ENCODE measurements at places on chromosomes 3 and 15.
A peak's percentile ranks its signal among the peaks of the same experiment; 100 is the strongest.

DNA sequence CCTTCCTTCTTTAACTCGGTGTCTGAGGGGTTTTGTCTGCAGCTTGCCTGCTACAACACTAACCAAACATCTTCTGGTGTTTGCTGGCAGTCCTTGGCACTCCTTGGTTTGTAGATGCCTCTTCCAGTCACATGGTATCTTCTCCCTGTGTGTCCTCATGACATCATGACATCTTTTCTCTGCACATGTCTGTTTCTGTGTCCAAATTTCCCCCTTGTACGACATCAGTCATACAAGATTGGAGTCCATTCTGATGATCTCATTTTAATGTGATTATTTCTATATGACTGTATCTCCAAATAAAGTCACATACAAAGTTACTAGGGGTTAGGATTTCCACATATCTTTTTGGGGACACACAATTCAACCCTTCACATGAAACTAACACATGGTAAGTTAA, 152.3 kb upstream of the LRRN1 start:
- no peak for DNase-seq

GRCh38 chr3:15310491-15311370, 21.7 kb downstream of the SH3BP5 start:
- peak; percentile 11 for DNase-seq

GRCh38 chr3:28012830-28013229, 228.6 kb upstream of the CMC1 start:
- DNase-seq = no peak

DNA sequence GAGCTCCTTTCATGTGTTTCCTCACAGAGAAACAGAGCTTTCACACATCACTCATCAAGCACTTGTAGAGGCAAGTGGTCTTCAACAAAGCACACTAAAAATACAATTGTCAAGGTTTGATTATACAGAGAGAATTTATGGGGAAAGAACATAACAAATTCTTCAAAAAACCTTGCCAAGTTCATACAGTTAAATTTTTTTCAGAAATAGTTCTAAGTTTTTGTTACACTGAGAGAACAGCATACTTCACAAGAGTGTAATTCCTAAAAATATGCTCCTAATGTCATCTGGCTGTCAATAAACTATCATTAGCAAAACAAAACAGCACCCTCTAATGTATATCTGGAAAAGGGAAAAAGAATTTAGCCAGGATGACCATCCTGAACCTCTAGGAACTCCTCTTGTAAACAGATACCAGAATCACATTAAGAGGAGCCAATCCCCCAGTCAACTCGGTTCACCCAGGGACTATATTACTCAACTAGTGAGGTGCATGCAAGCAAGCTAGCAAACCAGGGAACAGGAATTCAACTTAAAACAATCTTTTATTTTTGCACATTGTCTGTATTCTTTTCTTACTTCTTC, 63.3 kb downstream of the RAD18 start:
- no peak for DNase-seq

- DNase-seq = no peak
Measured at GRCh38 chr15:57943171-57943570, 122.3 kb downstream of the ALDH1A2 start.

GRCh38 chr3:172313671-172314070, 134.6 kb downstream of the GHSR start:
- no peak for DNase-seq

GRCh38 chr3:167304077-167304476, 76.0 kb downstream of the ZBBX start:
- DNase-seq = no peak

GRCh38 chr3:113273011-113273410, 61.7 kb downstream of the BOC start:
- no peak for DNase-seq

- DNase-seq = peak; percentile 16
Measured at GRCh38 chr15:57751177-57751800, 44.8 kb downstream of the POLR2M start.

DNA sequence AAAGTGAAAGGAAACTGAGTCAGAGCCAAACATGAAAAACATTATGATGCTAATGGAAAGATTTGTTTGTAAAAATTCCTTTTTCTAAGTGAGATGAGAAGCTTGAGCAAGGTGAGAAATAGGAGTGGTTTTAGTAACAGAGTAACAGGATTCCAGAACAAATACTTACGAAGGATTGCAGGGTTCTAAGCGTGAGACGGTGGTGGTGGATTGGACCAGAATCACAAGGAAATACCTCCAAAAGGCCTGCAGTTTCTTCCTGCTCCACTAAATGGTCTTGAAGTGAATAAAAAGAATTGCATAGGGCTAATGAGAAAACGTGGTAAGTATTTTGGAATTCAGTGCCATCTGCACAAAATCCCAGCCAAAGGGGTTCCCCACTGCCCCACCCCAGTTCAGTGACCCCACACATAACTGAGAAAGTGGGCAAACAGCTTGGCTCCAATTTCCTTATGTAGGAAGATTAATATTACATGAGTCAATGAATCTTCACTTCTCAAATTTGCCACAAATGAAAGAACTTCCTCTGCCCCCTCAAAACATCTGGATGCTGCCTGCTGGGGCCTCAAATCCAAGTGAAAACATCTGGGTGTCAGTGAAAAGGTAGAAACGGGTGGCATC, 283.8 kb upstream of the NR2F2 start:
- DNase-seq = no peak

- no peak for DNase-seq
Measured at GRCh38 chr3:124997303-124998246, 58.2 kb downstream of the HEG1 start.

GRCh38 chr3:150168698-150169097, 198.0 kb upstream of the PFN2 start:
- no peak for DNase-seq

- DNase-seq = no peak
Measured at GRCh38 chr15:67185621-67186225, 68.7 kb downstream of the AAGAB start.

DNA sequence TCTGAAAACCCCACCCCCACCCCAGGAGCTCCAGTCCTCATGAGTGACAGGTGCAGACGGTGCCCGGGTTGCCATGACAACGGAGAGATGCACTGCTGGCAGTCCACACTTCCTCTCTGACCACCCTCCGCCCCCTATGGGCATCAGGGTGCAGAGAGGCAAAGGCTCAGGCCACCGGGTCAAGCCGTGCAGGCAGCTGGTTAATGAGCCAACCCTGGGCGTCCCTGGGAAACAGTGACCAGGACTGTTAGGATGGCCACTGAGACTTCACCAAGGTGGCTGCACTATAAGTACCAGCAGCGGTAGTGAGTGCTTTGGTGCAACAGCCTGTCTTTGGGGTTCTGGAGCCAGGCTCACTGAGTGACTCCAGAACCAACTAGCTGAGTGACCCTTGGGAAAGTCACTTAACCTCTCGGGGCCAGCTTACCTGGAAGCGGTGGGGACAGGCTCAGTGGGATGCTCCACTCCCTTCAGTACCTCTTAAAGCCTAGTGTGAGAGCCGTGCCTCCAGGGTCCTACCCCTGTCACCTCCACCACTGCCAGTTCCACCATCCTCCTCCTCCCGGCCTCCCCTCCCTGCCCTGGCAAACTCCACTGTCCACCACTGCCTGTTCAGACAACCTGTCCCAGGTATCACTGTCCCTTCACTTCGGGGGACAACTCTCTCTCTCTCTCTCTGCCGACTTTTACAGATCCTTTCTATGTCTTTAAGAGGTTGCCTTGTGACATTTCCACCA, 121.0 kb upstream of the PRR20G start:
- DNase-seq = no peak

DNA sequence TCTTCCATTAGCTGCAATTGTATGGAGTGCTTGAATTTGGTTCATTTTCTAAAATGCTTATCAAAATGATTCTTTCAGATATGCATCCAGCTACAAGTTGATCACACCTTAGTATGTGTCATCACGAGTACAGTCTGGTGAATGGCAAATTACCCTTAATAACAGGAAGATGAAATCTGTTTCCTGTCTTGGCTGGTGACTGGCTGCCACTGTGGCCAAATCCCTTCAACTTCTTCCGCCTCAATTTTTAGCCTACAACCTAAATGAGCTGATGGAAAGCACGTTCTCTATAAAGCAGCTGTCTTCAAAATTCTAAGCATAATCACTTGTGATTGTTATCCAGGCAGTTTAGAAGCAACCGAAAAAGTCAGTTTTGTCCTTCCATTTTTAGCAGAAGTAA, 387.1 kb upstream of the NECTIN3 start:
- DNase-seq = no peak

- DNase-seq = no peak
Measured at GRCh38 chr3:32460031-32460749, 42.5 kb downstream of the CMTM6 start.

GRCh38 chr3:42529468-42529867, 27.0 kb downstream of the VIPR1 start:
- DNase-seq = no peak

DNA sequence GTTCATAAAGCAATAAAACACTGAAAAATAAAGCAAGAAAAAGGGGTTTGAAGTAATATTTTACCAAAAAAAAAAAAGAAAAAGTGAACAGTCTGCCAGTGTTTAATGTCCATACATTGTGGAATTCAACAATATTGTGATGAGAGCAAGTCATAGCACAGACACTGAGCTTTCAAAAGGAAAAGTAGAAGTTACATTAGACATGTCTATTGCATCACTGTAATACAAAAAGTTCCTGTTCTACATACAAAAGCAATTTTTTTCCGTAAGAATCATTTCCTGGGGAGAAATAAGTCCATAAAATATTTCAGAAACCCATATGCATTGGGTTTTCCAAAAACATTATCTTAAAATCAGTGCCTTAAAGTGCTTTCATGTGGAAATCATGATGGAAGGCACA, 11.8 kb upstream of the HDC start:
- no peak for DNase-seq

DNA sequence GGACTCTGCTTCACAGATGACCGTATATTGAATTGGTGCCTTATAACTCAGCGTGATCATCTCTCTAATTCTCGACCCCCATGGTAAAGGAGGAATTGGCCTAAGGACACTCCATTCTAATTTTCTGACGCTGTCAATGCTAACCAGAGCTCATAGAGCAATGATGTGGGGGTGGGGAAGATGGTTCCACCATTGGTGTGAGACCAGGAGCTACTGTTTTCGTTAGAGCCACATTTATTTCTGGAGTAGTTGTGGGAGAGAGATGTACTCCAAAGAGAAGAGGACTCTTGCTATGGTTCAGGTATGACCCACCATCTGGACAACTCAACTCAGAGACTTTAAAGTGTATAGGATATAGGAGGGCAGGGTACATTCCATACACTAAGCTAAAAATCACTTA, 16.3 kb downstream of the ZBTB38 start:
- DNase-seq = no peak

GRCh38 chr3:194273743-194274310, 77.3 kb downstream of the CPN2 start:
- DNase-seq = no peak

GRCh38 chr3:79249701-79250100, 518.1 kb downstream of the ROBO1 start:
- no peak for DNase-seq

- no peak for DNase-seq
Measured at GRCh38 chr15:59262316-59262715, 55.7 kb downstream of the LDHAL6B start.

DNA sequence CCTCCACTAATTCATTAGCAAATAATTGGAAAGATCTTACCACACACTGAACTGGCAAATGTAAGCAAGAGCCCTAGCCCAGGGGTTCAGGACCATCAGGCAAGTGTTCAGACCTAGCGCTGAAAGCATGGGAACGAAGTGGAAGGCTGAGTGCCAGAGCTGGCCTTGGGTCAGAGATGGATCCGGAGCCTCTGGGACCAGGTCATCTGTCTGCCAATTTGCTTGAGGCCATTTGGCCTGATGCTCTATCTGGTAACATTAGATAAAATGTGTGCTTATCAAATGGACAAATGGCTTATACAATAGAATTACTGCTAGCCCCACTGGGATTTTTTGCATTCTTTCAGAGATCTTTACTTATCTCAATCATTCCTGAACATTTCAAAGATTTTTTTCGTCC, 1.4 kb upstream of the TMC3 start:
- DNase-seq = no peak

DNA sequence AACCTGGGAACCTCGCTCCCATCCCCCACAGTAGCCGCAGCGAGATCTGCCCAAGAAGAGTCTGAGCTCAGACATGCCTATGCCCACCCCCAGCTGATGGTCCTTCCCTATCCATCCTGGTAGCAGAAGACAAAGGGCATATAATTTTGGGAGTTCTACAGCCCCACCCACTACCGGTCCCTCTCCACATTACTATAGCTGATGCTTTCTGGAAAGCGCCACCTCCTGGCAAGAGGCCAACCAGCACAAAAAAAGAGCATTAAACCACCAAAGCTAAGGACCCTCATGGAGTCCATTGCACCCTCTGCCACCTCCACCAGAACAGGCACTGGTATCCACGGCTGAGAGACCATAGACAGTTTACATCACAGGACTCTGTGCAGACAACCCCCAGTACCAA, 168.4 kb downstream of the MEGF11 start:
- DNase-seq = no peak

DNA sequence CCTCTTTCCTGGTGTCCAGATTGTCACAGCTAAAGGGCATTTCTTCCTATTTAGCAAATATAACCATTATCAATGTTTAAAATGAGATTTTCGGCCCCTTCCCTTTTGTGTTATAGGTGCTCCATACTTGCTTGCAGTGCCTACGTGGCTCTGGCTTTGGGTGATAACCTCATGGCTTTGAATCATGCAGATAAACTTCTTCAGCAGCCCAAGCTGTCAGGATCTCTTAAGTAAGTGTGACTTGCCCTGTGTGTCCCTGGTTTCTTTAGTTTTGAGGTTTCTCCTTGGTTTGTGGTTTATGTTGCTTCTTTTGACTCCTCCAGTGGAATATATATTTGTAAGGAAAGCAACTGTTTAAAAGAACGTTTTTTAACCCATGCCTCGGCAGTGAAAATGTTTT, 58.5 kb upstream of the TRIM71 start:
- no peak for DNase-seq

DNA sequence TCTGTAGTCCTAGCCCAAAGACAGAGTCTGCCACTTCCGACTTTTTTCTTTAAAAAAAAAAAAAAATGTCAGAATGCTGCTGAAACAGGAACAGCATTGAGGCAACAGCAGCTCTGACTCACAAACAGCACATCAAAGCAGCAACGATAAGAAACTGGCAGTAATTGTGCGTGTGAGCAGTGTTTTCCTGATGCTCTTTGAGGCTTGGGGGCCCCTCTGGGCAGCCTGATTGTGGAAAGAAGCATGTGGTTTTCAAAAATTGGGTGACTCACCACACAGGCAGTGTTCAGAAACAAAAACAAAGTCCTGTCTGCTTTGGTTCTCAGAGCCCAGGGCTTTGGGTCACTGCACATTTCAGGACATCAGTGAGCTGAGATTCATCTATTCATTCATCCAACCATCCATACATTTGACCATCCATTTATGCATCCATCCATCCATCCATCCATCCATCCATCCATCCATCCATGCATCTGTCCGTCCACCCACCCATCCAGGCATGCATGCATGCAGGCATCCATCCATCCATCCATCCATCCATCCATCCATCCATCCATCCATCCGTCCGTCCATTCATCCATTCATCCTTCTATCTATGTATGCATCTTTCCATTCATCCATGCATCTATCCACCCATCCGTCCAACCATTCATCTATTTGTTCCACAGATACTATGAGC, 308.4 kb downstream of the RPLP1 start:
- peak; percentile 75 for DNase-seq

GRCh38 chr15:41906608-41907007, 12.8 kb upstream of the SPTBN5 start:
- no peak for DNase-seq

Measured in ACHN (cell line).